ENCODE measurements at places on chromosomes 6 and 20.

- no peak for DNase-seq
Observed at GRCh38 chr6:105318660-105319059, 84.2 kb downstream of the PREP start.

- peak; percentile 44 for DNase-seq
Observed at GRCh38 chr6:148203970-148204369, 138.7 kb upstream of the SASH1 start.

DNA sequence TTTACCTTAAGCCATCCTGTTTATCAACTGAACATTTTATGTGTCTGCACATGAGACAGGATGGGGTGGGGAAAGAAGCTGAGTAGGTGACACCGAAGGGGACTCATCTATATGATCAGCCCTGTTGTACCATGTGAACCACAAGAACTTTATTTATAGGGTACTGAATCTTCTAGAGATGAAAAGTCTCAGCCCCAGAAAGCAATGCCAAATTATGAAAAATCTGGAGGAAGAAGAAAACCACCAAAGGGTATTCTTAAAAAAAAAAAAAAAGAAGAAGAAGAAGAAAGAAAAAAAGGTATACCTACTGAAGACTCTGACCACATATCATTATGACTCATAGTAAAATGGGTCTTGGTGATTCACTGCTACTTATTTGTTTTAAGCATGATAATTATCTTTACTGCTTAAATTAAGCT is 39.8 kb upstream of the HBS1L start:
- DNase-seq, result no peak

DNA sequence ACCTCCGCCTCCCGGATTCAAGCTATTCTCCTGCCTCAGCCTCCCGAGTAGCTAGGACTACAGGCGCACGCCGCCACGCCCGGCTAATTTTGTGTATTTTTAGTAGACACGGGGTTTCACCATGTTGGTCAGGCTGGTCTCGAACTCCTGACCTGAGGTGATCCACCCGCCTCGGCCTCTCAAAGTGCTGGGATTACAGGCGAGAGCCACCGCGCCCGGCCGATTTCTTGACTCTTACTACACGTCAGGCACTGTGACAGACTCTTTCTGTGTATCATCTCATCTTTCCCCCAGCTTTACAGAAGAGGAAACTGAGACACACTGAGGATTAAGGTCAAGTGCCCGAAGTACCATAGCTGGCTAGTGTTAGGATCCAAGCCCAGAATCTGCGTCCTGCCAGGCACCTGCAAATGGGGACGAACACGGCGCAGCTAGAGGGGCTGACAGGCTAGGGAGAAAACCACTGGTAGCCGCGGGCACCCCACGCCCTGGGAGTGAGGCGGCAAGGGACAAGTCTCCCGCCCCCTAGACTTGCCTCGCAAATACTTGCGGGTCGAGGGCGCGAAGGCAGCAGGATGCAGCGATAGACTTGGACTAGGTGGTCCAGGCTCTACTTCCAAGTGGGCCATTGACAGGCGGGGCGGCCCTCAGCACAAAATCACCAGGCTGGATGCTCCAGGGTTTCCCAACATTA is 1.1 kb upstream of the TAF8 start:
- no peak for DNase-seq

DNA sequence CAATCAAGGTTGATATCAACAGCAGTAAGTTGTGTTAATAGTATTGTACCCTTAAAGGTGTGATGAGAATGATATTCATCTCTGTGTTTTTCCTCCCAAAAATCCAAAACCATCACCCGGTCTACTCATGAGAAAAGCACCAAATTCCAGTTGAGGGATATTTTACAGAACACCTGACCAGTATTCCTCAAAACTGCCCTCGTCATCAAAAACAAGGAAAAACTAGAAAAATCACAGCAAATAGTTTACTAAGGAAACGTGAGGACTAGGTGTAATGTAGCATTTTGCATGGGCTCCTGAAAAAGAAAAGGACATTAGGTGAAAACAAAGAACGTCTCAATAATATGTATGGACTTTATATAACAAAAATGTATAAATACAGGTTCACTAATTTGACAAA is 394.4 kb upstream of the NRSN1 start:
- DNase-seq, result no peak

GRCh38 chr6:43386492-43386891 is 17.0 kb upstream of the ZNF318 start:
- no peak for DNase-seq

DNA sequence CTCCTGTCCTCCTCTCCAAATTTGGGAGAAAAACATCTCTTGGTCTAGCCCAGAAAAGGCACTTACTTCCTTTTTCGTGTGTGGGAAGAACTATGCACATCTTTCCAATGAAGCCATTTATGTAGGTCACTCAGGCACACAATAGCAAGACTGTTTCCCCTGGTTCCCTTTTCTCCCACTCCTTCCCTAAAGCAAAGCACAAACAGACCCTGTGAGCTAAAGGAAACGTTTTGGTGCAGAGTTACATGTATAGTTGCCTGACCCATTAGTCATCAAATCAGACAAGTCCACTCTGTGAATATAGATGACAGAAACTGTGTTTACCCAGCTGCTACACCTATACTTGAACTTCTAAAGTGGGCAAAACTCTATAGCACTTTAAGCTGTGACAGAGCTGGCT is 474.6 kb downstream of the COL12A1 start:
- peak; percentile 40 for DNase-seq

DNA sequence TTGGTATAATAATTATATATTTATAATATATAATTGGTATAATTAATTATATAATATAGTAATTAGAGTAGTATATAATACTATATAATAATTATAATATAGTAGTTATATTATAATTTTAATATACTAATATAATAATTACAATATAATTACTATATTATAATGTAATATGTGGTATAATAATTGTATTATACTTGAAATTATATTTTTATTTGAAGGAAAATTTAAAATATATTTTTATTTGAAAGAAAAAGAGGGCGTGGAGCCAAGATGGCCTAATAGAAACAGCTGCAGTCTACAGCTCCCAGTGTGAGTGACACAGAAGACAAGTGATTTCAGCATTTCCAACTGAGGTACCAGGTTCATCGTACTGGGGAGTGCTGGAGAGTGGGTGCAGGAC is 365.9 kb downstream of the MMUT start:
- no peak for DNase-seq

- DNase-seq, result no peak
Observed at GRCh38 chr6:111793711-111794111, 79.5 kb downstream of the FYN start.

DNA sequence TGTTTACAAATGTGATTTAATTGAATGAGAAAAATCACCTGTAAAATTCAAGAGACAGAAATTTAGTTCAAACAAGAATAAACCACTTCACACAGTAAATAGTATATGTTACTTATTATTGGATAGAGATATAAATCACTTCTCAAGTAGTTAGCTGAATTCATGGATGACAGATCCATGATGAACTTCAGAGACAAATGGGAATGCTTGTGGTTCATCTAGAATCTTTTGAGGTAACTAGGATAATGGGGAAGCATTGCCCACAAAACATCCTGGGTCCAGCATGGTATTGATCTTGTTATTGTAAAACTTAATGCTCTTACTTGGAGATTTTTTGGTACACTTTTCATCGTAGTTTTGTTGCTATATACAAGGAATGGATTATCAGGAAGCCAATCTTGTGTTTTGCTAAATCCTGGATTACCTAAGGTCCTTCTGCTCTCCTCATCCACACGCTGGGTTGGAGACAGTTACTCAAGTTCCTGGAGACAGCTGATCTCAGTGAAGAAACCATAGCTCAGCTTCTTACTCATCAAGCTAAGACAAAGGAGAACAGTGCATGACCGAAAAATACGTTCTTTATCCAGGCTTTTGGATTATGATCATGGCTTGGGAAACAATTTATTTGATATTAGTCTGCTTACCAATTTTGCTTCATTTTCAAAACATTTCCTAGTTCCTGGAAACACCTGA is 142.5 kb upstream of the PREP start:
- DNase-seq, result no peak

GRCh38 chr6:78251931-78252330 is 599.1 kb downstream of the MEI4 start:
- DNase-seq, result no peak

- DNase-seq, result peak; percentile 32
Observed at GRCh38 chr20:45781391-45781931, 10.2 kb downstream of the WFDC3 start.
